Stimulated activated CD8-positive, alpha-beta memory T cell treated with anti-CD3 and anti-CD28 coated beads, Interleukin-2, amount 100 ng/mL, for 1 hour (primary cell): ENCODE measurements at places on chromosomes 11 and 22.

- no peak for DNase-seq
These were observed 88.4 kb downstream of the SLC1A2 start for GRCh38 chr11:35330931-35331330.

DNA sequence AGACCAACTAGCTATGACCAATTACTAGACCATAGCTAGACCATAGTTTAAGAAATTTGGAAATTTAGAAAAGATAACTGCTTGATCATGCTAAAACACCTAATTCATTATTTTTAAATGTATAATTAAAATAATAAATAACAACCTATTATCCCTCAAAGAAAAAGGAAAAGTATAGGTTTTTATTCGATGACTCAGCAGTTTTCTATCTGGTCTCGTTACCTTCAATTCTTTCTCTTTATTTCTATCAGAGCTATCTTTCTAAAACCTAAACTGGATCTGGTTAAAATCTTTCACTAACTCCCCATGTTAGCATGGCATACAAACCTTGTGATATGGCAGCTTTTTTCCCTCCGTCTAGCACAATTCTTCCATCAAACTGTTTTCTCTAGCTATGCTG lies 27.3 kb downstream of the CSTPP1 start:
- DNase-seq: no peak

DNA sequence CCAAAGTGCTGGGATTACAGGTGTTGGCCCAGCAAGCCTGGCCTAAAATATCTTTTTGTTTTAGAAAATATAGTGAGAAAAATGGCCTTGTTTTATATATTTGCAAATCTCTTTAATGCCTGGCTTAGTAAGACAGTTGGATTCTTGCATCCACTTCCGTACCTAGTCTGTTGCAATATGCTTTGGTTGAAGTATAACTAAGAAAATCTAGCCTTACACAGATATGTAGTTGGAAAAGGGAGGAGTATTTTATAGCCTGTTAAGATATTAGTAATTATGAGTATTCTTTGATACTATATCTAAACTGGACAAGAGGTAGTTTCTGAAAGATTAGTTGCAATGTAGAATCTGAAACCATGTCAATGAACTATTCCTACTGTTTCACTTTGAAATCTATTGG lies 65.1 kb downstream of the ZNRF3 start:
- no peak for DNase-seq

GRCh38 chr22:38125751-38126201 lies 15.3 kb upstream of the BAIAP2L2 start:
- no peak for DNase-seq

GRCh38 chr11:32262367-32262766 lies 171.5 kb downstream of the RCN1 start:
- DNase-seq: no peak

DNA sequence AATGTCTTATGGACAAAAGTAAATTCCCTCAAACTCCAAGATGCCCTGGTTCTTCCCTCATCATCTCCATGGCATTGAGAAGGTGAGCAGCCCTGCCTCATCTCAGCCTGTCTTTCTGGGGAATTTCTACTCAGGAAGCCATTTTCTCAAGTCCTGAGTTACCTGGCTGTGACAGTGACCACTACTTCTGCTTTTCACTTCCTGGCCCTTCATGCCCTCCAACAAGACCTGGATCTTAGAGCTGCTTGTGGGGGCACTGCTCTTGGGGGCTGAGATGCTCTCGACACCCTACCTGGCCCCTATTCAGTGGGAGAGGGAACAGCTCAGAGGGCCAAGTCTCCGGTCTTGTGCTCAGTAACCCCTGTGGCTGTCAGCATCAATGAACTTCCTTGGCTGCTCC lies 5.5 kb upstream of the IGSF22 start:
- DNase-seq: no peak
